Naive thymus-derived CD8-positive, alpha-beta T cell (primary cell): ENCODE measurements at places on chromosomes 3 and 15. TPM values are rescaled to one million over a fixed set of nuclear protein-coding genes. Genes with fewer than 3 reads are reported as not detected.
A peak's percentile ranks its signal among the peaks of the same experiment; 100 is the strongest.

- no peak overlapping the region for H3K4me3 ChIP-seq
- H3K27ac ChIP-seq, result no peak overlapping the region
- no peaks in the 10 kb centered on the region for H3K4me1 ChIP-seq
- H3K27me3 ChIP-seq, result no peaks in the 10 kb centered on the region
- no peaks in the 10 kb centered on the region for H3K36me3 ChIP-seq
Observed at GRCh38 chr15:31801152-31801551, 229.2 kb upstream of the CHRNA7 start.

GRCh38 chr15:25643120-25643519, 204.3 kb upstream of the UBE3A start:
- no peaks in the 10 kb centered on the region for H3K36me3 ChIP-seq
- H3K27ac ChIP-seq, result no peak overlapping the region
- H3K27me3 ChIP-seq, result peaks cover 70% of the 10 kb centered on the region
- no peak overlapping the region for H3K4me3 ChIP-seq

DNA sequence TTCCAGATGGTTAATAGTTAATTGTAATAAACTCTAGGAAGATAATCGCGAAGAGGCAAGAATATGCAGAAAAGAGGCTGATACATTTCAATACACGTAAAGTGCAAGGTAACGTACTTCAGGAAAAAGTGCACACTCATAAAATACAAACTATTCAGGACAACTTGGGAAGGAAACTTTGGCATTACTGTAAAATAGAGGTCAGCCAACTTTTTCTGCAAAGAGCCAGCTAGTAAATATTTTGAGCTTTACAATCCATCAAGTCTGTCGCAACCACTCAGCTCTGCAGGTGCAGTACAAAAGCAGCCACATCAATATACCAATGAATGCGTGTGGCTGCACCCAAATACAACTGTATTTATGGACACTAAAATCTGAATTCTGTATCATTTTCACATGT, 51.6 kb upstream of the THUMPD3 start:
- H3K36me3 ChIP-seq, result no peaks in the 10 kb centered on the region
- peaks cover 7% of the 10 kb centered on the region for H3K27me3 ChIP-seq
- H3K27ac ChIP-seq, result no peak overlapping the region
- no peak for DNase-seq
- no peaks in the 10 kb centered on the region for H3K4me1 ChIP-seq
- H3K4me3 ChIP-seq, result no peak overlapping the region

DNA sequence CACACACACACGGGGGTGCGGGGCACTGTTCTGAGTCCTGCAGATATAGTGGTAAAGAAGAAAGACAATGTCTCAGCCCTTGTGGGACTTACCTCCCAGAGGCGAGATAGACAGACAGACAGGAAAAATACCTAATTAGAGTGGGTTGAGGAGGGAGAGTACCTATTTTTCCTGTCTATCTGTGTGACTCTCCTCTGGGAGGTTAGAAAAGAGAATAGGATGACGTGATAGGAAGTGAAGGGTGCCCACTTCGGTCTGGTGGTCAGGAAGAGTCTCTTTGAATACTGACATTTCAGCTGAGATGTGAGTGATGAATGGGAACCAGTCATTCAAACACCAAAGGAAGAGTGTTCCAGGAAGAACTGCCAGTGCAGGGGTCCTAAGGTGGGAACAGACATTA, 4.1 kb upstream of the APOD start:
- no peak overlapping the region for H3K4me3 ChIP-seq
- H3K27ac ChIP-seq, result no peak overlapping the region
- no peaks in the 10 kb centered on the region for H3K27me3 ChIP-seq
- H3K4me1 ChIP-seq, result peaks cover 2% of the 10 kb centered on the region

DNA sequence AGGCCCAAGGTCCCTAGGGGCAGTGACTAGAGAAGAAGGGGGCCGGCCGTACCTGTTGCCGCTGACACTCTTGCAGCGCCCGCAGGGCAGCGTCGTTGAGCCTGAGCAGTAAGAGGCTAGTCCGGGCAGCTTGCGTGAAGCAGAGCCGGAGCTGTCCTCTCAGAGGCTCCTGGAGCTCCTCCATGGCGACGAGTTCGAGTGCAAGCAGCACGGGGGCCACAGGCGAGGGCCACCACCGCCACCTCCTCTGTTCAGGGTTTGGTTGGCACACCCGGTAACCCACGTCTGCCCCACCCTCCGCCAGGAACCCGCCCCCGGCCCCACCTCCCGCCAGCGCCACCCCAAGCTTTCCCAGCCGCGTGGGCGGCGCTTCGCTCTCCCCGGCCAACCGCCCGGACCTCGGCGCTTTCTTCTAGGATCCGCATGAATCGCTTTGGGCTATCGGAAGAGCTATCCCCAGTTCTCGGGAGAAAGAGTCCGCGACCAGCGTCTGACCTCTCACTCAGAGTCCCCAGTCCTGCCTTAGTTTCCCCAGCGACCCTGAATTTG, at the start of gene ELL3:
TSS of gene ELL3 (minus strand) at position 249 of the 549 bp plus-strand sequence. CDS start at position 184, 65 bp downstream.
- H3K4me3 ChIP-seq, result peak within 1 kb of the TSS; percentile 96
- H3K27ac ChIP-seq, result peak within 1 kb of the TSS; percentile 97
- H3K27me3 ChIP-seq, result no peaks in the 10 kb centered on the region
- H3K4me1 ChIP-seq, result peaks cover 33% of the 10 kb centered on the region
- DNase-seq, result no peak
- H3K36me3 ChIP-seq, result no peaks in the 10 kb centered on the region

- H3K36me3 ChIP-seq, result peaks cover 70% of the 10 kb centered on the region
- no peaks in the 10 kb centered on the region for H3K27me3 ChIP-seq
- peaks cover 12% of the 10 kb centered on the region for H3K4me1 ChIP-seq
- no peak overlapping the region for H3K27ac ChIP-seq
- H3K4me3 ChIP-seq, result no peak overlapping the region
- no peak for DNase-seq
Observed at GRCh38 chr15:29106551-29107290, 162.9 kb downstream of the NSMCE3 start.

GRCh38 chr15:52318729-52319500, 23.3 kb upstream of the MYO5C start:
- DNase-seq, result no peak
- no peak overlapping the region for H3K4me3 ChIP-seq
- no peak overlapping the region for H3K27ac ChIP-seq
- H3K36me3 ChIP-seq, result peaks cover 89% of the 10 kb centered on the region

GRCh38 chr3:186514296-186515002, 29.7 kb downstream of the CRYGS start:
- H3K4me3 ChIP-seq, result no peak overlapping the region
- H3K27me3 ChIP-seq, result no peaks in the 10 kb centered on the region
- peak overlapping the region; percentile 30 for H3K27ac ChIP-seq
- DNase-seq, result no peak
- H3K4me1 ChIP-seq, result peaks cover 48% of the 10 kb centered on the region

DNA sequence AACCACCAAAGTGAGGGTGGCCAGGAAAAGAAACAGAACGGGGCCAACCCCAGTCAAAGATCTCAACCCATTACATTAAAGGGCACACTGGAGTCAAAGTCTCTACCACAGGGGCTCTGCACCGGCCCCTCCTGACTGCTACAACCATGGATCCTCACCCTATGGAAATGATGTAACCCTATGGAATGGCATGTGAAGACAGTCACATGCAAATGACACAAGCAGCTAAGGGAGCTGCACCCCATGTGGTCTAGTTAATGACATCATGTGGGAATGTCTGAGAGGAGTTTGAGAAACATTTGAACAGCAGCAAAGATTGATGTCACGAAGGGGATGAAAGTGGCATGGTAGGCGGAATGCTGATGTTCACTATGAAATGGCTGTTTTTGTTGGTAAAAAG, 298.2 kb upstream of the SLCO3A1 start:
- H3K27me3 ChIP-seq, result no peaks in the 10 kb centered on the region
- no peak overlapping the region for H3K27ac ChIP-seq
- H3K36me3 ChIP-seq, result no peaks in the 10 kb centered on the region

DNA sequence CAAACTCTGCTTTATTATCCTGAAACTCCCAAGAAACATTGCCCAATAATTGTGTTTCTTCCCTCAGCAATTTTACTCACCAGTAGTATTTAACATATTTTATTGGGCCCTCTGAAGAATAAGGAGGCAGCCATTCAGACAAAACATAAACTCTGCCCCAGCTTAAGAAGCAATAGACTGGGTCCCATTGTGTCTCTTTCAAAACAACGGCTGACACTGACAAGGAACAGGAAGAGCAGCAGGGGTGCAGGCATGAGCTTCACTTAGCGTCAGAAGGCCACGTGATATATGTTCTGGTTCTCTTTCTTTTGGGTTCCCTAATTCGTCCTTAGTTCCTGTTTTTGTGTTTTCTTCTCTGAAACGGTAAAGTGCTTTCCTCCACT, 242.3 kb downstream of the FHIT start:
- H3K27ac ChIP-seq, result no peak overlapping the region
- no peaks in the 10 kb centered on the region for H3K27me3 ChIP-seq
- H3K4me3 ChIP-seq, result no peak overlapping the region
- H3K36me3 ChIP-seq, result no peaks in the 10 kb centered on the region
- no peak for DNase-seq

DNA sequence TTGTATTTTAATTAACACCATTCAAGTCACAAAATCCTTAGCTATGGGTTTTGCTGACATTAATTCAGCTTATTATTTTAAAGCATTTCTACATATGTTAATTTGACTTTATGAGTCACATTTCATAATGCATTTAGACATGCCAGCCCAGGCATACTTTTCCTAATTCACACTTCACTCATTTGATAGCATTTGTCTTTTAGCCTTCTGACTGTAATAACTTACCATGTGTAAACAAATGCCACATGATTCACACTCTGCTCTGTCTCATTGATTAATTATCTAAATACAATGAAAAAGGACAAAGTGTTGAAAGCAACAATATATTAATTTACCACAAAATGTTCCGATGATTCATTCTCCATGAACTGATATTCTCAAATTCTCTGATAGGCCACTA, 927.8 kb upstream of the EPHA6 start:
- H3K4me3 ChIP-seq, result no peak overlapping the region
- H3K36me3 ChIP-seq, result no peaks in the 10 kb centered on the region
- no peaks in the 10 kb centered on the region for H3K4me1 ChIP-seq
- no peak overlapping the region for H3K27ac ChIP-seq
- DNase-seq, result no peak

- no peak overlapping the region for H3K27ac ChIP-seq
- no peak overlapping the region for H3K4me3 ChIP-seq
- DNase-seq, result no peak
Observed at GRCh38 chr3:108342837-108343486, 46.6 kb downstream of the HHLA2 start.

- H3K27ac ChIP-seq, result no peak overlapping the region
- H3K4me1 ChIP-seq, result no peaks in the 10 kb centered on the region
- no peak overlapping the region for H3K4me3 ChIP-seq
- H3K36me3 ChIP-seq, result no peaks in the 10 kb centered on the region
- DNase-seq, result no peak
- H3K27me3 ChIP-seq, result no peaks in the 10 kb centered on the region
Observed at GRCh38 chr3:55162031-55162795, 234.4 kb upstream of the LRTM1 start.

- no peaks in the 10 kb centered on the region for H3K27me3 ChIP-seq
- peaks cover 47% of the 10 kb centered on the region for H3K4me1 ChIP-seq
- H3K27ac ChIP-seq, result peak overlapping the region; percentile 98
- H3K36me3 ChIP-seq, result no peaks in the 10 kb centered on the region
- DNase-seq, result no peak
Observed at GRCh38 chr15:49621401-49621811, 558 bp downstream of the DTWD1 start.

DNA sequence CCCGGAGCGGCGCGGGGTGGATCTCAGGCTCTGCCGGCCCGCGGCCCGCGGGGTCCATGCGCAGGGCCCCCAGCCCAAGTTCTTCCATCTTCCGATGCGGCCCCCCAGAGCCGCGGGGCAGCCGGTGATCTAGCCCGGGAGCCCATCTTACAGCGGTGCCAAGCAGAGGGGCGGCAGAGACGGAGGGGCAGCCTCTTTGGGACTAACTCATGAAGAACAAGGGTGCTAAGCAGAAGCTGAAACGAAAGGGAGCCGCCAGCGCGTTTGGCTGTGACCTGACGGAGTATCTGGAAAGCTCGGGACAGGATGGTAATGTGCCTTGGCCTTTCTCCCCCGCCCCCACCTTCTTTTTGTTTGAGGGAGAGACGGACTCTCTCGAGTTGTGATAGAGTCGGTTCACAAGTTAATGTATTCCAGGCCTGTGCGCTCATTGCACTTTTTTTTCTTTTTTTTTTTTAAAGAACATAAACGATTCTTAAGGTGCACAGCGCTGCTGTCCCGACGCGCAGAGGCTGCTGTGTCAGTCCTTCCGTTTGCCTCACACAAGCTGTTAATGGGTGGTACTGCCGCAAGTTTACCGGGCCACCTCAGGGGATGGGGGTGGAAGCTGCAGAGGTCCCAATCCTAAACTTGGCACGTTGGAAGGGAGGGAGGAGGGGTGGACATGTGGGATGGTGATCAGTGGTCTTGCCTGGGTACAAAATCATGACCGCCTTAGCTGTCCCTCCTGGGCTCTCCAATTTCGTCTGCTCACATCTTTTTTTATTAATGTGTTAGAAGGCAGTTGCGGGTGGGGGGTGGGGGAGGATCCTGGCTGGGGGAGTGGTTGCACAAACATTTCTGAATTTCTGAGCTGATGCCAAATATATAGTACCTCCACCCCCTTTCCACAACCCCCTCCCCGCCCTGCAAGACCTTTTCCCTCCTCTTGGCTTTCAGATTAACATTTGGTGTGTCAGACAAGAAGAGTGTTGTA, 801 bp downstream of the ARHGAP31 start:
- peak; percentile 42 for DNase-seq
- no peaks in the 10 kb centered on the region for H3K27me3 ChIP-seq
- peaks cover 23% of the 10 kb centered on the region for H3K4me1 ChIP-seq
- no peaks in the 10 kb centered on the region for H3K36me3 ChIP-seq
- H3K27ac ChIP-seq, result peak overlapping the region; percentile 96
- H3K4me3 ChIP-seq, result peak overlapping the region; percentile 92

DNA sequence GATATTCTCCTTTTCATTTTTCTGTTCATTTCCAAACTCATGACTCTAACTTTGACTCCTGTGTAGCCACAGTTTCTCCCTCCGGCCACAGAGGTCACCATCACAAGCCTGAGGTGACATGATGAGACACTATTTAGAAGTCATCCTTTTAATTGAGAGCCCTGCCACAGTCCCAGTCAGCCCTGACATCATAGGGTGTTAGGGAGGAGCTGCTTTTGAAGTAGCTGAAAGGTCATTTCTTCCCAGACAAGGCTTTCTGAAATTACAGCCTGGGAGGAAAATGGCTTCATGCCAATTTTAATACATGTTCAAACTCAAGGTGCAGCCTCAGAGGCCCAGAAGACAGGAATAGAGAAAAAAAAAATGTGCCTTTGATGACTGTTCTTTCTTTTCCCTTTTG, 532.8 kb upstream of the TGFBR2 start:
- no peak for DNase-seq
- no peak overlapping the region for H3K4me3 ChIP-seq
- no peaks in the 10 kb centered on the region for H3K27me3 ChIP-seq
- no peaks in the 10 kb centered on the region for H3K36me3 ChIP-seq
- no peaks in the 10 kb centered on the region for H3K4me1 ChIP-seq

GRCh38 chr3:32276279-32276841, 37.9 kb downstream of the CMTM8 start:
- H3K27me3 ChIP-seq, result no peaks in the 10 kb centered on the region
- no peak for DNase-seq
- peaks cover 7% of the 10 kb centered on the region for H3K4me1 ChIP-seq
- H3K36me3 ChIP-seq, result no peaks in the 10 kb centered on the region

Gene ATP8B4
- 0.18 TPM for total RNA-seq

Gene PIGZ
- total RNA-seq, result 0.19 TPM

Gene TMEM158
- 0.22 TPM for total RNA-seq

Gene CEMIP
- not detected for total RNA-seq

Gene FGF12
- not detected for total RNA-seq

Gene CKMT1B
- total RNA-seq, result not detected

Gene USP50
- not detected for total RNA-seq

Gene TNIK
- total RNA-seq, result 50.0 TPM

Gene FAH
- total RNA-seq, result 6.2 TPM

Gene CCR5
- total RNA-seq, result 0.47 TPM

Gene TRPM1
- total RNA-seq, result not detected

Gene PPP1R14D
- not detected for total RNA-seq
